ENCODE measurements at places on chromosomes 2 and 18. TPM values are rescaled to one million over a fixed set of nuclear protein-coding genes. Genes with fewer than 3 reads are reported as not detected.

DNA sequence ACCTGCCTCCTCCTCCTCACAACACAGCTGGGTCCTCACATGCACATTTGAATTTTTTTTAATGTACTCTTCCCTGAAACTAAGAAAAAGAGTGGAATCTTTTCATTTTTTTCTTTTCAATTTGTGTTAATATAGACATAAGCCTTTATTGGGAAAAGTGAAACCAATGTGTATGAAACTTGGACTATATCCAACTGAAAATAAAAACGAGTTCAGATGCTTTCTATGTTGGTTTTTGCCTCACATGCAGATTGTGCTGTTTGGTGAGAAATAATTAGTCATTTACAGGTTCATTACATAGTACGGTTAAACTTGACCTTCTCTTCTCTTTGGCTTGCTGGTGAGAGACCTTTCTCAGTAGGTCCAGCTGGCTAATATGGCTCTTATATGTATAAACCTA, 515.2 kb upstream of the FANCL start:
- no peaks in the 10 kb centered on the region for H3K27me3 ChIP-seq
- no peak overlapping the region for H3K4me3 ChIP-seq
- H3K4me1 ChIP-seq, result no peaks in the 10 kb centered on the region
- no peak for DNase-seq
- no peak overlapping the region for H3K27ac ChIP-seq

Gene SCYGR4
- not detected for total RNA-seq

Gene ACMSD
- 0.29 TPM for total RNA-seq

Gene ZNF804A
- total RNA-seq, result not detected

GRCh38 chr2:36780231-36780839, 83.8 kb downstream of the VIT start:
- no peak overlapping the region for H3K4me3 ChIP-seq
- H3K27ac ChIP-seq, result no peak overlapping the region

GRCh38 chr2:162919111-162919510, 80.5 kb upstream of the KCNH7 start:
- no peaks in the 10 kb centered on the region for H3K27me3 ChIP-seq
- DNase-seq, result no peak
- no peaks in the 10 kb centered on the region for H3K4me1 ChIP-seq
- no peak overlapping the region for H3K27ac ChIP-seq
- H3K4me3 ChIP-seq, result no peak overlapping the region

GRCh38 chr18:22816266-22817176, 116.6 kb upstream of the RBBP8 start:
- no peaks in the 10 kb centered on the region for H3K36me3 ChIP-seq
- DNase-seq, result no peak
- no peak overlapping the region for H3K27ac ChIP-seq
- no peak overlapping the region for H3K4me3 ChIP-seq

Gene CRACDL
- 0.71 TPM for total RNA-seq

DNA sequence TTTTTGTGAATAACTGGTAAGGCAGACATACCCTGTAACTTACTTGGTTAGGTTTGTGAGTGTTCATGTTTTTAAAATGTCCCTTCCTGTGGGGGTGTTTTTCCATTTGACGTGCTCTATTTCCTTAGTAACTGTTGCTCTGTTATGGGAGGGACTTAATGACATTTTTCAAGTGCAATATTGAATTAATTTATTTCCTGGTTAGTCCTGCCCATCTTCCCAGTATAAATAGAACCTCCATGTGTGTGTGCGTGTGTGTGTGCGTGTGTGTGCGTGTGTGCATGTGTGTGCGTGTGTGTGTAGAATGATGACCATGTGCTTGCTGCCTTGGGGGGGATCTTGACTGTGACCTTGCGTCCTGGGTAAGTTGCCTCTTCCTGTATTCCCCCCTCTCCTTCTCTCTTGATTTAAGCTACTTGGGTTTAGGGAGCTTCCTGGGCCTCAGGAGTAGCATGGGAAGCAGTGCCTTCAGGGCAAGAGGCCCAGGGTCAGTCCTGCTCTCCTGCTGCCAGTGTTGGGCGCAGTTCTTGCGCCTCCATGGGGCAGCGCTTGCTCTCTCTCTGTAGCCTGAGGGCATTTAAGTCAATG, 163.9 kb downstream of the LDLRAD4 start:
- H3K4me3 ChIP-seq, result peak overlapping the region; percentile 27
- H3K36me3 ChIP-seq, result no peaks in the 10 kb centered on the region
- H3K27me3 ChIP-seq, result no peaks in the 10 kb centered on the region
- H3K4me1 ChIP-seq, result peaks cover 48% of the 10 kb centered on the region
- DNase-seq, result no peak

Gene ZSWIM2
- not detected for total RNA-seq

DNA sequence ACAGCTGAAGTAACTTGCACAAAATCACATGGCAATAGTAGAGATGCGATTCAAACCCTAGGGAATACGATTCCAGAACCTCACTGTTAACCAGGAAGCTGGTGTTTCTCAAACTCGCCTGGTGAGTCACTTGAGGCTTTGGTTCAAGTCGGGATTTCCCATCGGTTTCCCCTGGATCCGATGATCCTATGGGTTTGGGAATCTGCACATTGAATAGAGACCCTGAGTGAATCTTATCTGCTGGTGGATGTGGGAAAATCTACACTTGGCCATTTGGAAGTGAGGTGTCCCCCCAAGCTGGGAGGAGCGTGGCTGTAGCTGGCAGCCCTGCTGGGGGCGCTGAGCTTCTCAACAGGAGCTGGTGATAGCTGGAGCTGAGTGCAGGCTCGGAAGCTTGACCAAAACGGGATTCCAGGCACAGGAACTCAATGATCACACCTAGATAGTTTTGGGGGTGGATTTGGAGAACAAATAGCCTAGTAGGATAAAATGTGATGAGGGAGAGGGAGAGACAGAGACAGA, 135.4 kb downstream of the PRKCE start:
- peaks cover 10% of the 10 kb centered on the region for H3K4me1 ChIP-seq
- no peaks in the 10 kb centered on the region for H3K36me3 ChIP-seq
- DNase-seq, result no peak
- no peaks in the 10 kb centered on the region for H3K27me3 ChIP-seq
- no peak overlapping the region for H3K27ac ChIP-seq

Gene SNED1
- 55.4 TPM for total RNA-seq

GRCh38 chr2:28979041-28979440, 2.1 kb upstream of the TOGARAM2 start:
- no peak for DNase-seq
- no peaks in the 10 kb centered on the region for H3K27me3 ChIP-seq
- no peaks in the 10 kb centered on the region for H3K4me1 ChIP-seq
- H3K4me3 ChIP-seq, result no peak overlapping the region
- no peak overlapping the region for H3K27ac ChIP-seq

- H3K36me3 ChIP-seq, result no peaks in the 10 kb centered on the region
- no peak for DNase-seq
- H3K4me1 ChIP-seq, result no peaks in the 10 kb centered on the region
- no peak overlapping the region for H3K27ac ChIP-seq
- no peaks in the 10 kb centered on the region for H3K27me3 ChIP-seq
These were observed 33.0 kb downstream of the KCNIP3 start for GRCh38 chr2:95329891-95330793.
